ENCODE measurements at places on chromosomes 1 and 21.

DNA sequence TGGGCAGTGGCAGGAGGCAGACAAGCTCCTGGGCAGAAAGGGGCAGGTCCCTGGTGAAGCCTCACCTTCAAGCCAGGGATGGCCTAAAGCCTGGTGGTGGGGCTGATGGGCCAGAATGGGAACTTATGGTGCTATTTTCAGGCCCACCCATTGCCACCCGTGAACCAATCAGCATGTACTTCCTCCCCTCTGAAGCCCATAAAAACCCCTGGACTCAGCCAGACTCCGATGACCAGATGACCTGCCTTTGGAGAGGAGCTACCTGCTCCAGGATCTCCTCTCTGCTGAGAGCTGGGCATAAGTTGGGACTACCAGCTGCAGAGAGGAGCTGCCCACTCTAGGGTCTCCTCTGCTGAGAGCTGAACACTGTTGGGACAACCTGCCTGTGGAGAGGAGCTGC, 7.8 kb upstream of the BCL10 start:
- no peak for DNase-seq

DNA sequence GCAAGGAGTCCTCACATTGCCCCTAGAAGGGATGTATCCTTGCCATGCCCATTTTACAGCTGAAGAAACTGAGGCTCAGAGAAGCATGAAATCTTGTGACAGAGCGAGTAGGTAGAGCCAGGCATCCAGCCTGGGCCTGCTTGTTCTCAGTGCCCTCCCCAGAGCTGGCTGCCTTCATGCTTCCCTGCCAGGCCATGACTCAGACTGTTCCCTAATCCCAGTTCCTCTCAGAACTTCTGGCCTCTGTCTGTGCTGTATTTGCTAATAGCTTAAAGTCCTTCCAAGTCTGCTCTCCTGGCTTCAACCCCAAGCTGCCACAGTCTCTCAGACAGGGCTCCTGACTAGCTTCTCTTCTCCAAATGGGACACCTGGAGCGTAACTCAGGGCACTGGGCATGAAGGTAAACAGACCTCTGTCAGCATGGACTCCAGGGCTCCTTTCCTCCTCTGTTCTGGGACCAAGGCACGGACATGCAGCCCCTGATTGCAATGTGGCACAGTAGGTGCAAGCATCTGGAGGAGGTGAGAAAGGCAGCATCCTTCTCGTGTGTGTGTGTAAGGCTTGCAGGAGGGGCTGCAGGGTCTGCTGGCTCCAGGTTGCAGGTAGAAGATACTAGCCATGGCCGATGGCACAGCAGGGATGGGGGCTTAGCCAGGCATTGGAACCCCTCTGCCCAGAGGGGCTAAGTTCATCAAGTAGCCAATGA, 122.7 kb downstream of the HMGB4 start:
- DNase-seq, result no peak

DNA sequence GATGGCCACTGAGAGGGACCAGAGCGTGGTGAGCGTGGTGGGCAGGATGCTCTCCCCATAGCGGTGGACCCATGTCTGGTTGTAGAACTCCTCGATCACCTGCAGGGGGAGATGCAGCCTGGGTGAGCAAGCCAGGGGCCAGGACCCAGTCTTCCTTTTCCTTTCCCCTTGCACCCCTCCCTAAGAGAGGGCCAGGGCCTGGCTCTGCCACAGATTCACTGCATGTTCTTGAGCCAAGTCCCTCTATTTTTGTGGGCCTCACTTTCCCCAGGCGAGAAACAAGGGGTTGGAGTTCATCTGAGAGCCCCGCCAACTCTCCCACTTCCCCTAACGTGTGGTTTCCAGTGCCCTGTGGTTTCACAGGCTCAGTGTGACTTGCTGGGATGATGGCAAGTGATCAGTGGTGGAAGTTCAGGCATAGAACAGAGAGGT, 27.5 kb downstream of the SLC2A1 start:
- DNase-seq, result peak; percentile 64

GRCh38 chr1:177799746-177800145, 170.1 kb downstream of the SEC16B start:
- DNase-seq, result no peak

DNA sequence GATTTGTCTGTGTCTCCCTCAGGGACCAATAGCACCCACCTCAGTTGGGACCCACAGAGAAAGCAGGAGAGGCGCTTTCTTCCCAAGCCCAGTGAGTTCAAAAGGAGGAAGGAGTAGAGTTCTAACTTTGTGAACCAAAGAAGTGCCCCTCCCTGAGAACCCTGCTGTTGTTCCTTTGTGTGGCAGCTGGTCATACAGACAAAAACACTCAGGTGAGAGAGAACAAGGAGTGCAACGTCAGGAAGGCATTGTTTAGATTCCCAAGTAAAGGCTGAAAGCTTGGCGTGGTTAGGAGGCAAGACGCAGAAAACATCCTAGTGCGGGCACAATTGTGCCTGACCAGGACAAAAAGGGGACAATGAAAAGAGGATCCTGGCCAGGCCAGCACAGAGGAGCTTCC, 654.6 kb downstream of the KIF26B start:
- DNase-seq, result peak; percentile 31

- DNase-seq, result no peak
Measured at GRCh38 chr1:58584082-58584895, 7.2 kb upstream of the TACSTD2 start.

DNA sequence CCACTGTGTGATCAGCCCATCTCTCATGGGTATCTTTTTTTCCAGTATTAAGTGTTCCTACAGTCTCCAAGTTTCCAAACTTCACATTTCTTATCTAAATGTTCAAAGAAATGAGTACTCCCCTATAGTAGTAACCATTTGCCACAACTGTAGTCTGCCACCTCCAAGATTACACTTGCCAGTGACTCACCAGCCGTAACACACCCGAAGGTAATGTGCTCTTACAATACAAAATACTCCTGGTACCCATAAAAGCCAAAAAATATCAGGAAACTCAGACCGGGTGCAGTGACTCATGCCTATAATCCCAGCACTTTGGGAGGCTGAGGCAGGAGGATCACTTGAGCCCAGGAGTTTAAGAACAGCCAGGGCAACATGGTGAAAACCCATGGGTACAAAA, 20.5 kb upstream of the ZNF496 start:
- no peak for DNase-seq

GRCh38 chr1:16372535-16373285, 5.7 kb downstream of the SZRD1 start:
- no peak for DNase-seq

DNA sequence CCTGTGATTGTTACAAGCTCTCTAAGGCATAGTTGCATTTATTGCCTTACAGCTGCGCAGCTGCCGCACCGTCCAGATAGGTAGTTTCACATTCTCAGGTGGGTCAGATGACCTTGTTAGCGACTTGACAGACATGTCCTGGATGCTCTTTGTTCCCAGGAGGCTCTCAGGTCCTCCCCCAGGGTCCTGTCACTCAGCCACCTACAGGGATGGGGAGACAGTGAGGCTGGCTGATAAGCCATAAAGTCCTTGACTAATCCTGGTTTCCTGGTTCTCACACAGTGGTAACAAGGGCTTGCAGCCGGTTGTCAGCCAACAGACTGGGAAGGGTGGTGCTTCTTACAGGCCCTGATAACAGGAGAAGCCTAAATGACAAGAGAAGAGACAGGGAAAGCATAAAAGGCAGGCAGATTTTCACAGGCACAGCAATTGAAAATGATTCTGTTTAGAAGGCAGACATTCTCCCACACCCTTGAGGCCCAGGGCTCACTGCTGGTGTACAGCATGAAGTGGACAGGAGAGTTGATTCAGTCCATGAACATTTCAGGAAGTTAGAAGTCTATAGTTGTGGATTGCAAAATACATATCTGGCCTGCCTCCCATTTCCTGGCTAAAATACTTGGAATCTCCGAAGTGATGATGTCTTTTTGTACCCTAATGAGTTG, 2.9 kb downstream of the ARF1 start:
- DNase-seq, result no peak

GRCh38 chr1:164735315-164736052, 176.5 kb downstream of the PBX1 start:
- DNase-seq, result no peak

DNA sequence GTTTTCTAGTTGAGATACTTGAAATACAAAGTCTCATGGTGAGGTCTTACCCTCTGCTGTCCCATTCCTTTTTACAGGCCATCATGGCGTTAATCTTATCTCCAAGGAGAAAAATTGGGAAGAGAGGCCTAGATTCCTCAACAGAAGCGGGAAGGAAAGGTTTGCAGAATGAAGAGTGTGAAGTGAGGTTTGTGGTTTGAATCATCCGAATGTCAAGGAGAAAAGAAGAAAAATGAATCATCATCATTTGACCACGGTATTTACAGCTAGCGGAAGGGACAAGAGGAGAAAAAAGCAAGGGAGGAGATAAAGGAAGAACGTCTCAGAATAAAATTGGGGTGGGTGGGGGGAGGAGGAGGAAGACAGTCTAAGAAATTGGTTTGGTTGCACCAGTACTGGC, 935 bp upstream of the COG2 start:
- no peak for DNase-seq

DNA sequence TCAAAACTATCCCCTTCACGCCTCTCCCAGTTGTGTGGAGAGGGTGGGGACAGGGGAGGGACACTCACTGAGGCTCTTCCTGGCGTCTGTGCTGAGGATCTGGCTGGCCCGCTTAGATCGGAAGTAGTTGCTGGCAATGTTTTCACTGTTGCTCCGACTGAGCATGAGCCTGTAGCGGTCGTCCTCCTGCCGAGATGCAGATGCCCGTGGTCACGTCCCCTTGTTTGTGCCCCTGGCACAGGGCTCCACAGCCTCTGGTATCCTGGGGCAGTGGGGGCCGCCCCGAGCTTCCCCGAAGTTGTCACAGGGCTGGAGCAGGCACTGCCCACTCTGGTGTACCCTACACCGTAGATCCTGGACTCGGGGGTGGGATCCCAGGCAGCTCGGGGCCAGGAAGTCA, 5.0 kb upstream of the DDOST start:
- no peak for DNase-seq

DNA sequence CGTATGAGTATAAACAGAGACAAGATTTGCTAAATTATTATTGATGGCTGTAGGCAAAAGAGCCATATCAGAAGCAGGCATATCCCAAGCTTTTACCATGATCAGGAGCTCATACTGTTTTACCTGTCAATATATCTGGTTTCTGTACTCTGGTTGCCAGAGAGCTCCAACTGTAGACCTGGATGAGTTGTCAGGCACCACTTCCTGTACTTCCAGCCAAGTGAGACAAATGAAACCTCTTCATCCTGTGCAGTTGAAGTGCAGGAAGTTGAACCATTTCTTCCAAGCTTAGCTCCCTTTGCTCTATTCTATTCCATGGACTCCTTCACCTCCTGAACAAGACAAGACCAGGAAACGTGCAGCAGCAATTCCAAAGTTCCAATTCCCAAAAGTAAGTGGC, 115.6 kb downstream of the ZNF281 start:
- DNase-seq, result no peak

DNA sequence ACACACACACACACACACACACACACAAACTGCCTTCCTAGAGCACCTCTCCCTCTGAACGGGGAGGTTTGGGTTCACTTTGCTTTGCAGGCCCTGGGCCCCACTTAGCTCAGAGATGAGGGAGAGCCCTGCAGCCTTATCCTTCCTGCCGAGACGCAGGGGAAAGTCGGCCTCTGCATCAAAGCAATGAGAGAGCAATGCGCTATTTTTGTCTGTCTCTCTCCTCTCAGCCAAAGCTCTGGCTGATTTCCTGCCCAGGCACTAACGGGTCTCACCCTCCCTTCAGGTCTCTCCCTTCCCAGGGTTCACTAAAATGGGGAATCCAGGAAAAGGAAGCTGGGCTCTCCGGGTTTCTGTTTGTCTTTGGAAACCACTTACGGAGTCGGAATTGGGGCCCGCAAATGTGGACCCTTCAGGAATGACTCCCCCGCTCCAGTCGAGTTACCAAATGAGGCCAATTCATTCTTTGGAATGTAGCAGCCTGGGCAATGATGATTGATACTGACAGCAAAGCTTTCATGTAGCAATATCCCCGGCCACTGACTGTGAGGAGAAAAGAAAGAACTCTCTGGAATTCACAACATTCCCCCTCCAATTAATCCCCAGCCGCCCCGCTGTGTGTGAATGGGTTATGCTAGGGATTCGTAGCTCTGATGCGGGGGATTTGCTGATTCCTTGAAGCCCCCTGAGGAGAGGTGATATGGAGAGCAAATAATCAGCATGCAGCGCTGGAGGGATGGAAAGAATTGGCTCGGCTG, 61.5 kb upstream of the WLS start:
- DNase-seq, result no peak

DNA sequence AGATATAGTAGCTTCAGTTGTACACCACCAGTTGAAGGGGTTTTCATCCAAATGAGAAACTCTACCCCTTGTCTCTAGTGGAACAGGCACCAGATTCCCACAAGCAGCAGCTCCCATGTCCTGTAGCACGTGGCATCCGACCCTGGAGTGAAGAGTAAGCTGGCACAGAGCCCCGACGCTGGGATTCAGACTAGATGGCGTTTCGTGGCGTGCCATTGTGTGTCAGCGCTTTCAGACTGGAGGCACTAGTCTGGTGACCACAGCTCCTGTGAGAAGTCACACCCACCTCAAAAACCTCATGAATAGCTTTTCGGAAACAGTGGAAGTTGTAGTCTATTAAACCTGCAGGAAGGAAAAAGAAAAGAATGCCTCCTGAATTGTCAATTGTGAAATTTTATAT, 20.2 kb downstream of the RRAGC start:
- DNase-seq, result no peak

DNA sequence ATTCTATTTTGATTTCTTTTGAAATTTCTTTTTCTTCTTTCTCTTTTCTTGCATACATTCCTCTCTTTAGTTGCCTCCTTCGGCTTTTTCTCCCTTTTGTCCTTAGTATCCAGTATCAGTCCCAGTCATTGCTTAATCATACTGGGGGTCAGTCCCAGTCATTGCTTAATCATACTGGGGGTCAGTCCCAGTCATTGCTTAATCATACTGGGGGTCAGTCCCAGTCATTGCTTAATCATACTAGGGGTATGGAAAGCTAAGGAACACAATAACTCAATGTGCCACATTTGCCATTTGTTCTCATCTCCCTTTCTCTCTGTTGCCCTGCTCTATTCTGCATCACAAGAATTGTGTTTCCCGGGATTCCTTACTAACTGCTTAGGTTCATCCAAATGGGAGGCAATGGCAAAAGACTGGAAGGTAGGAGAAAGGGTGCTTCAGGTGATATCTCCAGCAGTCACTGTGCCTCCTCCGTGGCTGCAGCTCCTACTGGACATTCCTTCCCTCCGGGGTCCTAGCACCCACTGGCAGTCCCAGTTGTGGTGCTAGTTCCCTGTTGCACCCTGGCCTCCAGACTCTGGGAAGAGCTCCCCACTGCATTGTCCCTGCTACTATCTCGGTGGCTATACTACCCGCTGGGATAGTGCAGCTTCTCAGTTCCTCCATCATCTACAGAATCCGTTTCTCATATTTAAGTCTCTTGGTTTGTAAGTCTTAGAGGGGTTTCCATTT, 32.6 kb upstream of the LAMC1 start:
- DNase-seq, result no peak
